ENCODE measurements at places on chromosomes 2 and 18.

DNA sequence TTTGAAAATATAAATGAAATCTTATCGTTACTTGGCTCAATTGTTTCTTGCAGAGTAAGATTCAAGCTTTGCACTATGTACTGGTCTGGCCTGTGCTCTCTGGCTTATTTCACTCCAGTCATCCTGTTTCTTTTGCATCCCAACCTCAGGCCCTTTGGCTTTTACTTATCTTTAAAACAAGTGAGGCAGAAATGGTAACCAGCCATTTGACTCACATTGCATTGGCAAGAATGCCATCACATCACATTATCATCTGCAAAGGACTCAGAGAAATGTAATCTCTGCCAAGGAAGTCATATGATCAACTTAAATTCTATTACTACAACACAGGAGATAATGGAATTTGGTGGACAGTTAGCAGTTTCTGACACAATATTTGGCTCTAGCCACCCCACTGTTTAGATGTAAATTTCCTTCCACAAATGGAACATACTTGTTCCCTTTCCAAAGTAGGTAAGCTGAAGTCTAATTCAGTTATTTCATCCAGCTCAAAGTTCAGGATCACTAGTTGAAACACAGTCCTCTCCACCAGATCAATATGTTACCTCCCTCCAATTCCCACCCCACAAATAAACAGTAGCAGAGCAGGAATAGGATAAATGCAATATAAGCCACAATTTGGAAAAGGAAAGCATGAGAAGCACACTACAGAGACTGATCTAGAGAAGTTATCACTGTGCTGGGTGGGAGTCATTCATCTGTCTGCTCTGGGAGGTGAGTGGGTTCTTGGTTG is 65.0 kb upstream of the DSC1 start:
- DNase-seq, result no peak

GRCh38 chr2:172106108-172106961 is 3.6 kb upstream of the DLX2 start:
- peak; percentile 68 for DNase-seq

DNA sequence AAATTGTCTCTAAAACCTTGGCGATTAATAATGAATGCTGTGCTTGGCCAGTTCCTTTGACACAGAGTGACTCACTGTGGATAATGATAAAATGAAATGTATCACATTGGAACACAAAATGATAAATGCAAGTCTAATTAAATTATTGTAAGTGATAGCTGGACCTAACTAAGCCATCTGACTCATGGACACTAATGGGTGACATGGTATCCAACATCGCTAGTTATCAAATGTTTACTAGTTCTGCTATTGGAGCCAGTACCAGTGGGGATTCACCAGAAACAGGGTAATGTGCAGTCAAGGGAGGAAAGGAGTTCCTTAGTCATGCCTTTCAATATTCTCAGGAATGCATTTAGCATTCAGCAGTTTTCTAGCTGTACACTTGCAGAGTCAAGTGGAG is 736.3 kb upstream of the ACVR2A start:
- no peak for DNase-seq

GRCh38 chr18:51134721-51135120 is 62.8 kb downstream of the MEX3C start:
- DNase-seq, result no peak

DNA sequence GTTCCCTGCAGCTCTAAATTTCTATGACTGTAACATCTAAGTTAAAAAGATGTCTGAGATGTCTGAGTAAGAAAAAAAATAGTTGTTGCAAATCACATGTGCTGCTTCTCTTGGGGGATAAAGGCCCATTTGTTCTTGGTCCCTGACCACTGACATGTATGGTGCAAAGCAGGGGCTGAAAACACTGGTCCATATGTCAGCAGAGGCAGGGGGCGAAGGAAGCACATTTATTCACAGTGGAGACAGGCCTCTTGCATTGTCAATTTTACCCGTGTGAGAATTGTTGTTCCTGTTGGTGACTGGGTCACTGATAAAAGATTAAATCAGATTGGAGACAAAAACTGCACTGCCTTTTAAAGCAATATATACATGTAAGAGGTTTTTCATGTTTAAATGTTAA is 38.8 kb downstream of the PRKCE start:
- DNase-seq, result no peak

GRCh38 chr2:148781544-148781943 is 93.5 kb upstream of the KIF5C start:
- no peak for DNase-seq
